ENCODE measurements at places on chromosomes 6 and 20.

DNA sequence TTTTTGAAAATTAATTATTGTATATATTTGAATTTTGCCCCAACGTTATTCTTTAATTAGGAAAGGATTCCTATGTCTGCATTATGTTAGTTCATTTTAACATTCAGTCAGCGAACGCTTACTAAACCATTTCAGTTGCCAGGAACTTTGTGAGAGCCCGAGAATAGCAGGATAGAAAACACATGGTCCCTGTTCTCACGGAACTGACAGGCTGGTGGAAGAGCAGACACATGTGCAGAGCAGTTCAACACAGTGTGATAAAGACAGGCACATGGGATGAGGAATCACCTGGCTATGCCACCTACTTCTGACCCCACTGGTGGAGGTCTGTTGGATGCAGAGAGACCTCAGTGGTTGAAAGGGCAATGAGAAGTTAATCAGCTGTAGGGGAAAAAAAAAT lies 367.2 kb downstream of the EPM2A start:
- no peak for DNase-seq

- DNase-seq = no peak
Measured at GRCh38 chr20:14989535-14990290, 652.3 kb upstream of the FLRT3 start.

DNA sequence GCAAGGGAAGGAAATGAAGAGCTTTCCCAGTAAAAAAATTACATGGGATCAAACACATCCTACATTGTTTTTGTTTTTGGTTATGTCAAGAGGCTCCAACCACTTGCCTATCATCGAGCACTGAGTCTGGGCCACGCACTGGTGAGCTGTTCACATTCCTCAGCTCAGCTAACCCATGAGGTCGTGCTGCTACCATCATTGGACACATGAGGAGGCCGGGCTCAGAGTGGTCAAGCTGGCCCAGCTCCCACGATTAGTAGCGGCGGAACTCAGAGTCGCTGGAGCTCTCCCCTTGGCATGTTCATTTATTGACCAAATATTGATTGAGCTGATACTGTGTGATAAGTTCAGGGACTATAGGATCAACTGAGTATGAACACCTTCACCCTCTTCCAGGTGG lies 164.9 kb downstream of the CDH26 start:
- DNase-seq = no peak

- DNase-seq = no peak
Measured at GRCh38 chr6:126738146-126738545, 380.3 kb upstream of the RSPO3 start.

DNA sequence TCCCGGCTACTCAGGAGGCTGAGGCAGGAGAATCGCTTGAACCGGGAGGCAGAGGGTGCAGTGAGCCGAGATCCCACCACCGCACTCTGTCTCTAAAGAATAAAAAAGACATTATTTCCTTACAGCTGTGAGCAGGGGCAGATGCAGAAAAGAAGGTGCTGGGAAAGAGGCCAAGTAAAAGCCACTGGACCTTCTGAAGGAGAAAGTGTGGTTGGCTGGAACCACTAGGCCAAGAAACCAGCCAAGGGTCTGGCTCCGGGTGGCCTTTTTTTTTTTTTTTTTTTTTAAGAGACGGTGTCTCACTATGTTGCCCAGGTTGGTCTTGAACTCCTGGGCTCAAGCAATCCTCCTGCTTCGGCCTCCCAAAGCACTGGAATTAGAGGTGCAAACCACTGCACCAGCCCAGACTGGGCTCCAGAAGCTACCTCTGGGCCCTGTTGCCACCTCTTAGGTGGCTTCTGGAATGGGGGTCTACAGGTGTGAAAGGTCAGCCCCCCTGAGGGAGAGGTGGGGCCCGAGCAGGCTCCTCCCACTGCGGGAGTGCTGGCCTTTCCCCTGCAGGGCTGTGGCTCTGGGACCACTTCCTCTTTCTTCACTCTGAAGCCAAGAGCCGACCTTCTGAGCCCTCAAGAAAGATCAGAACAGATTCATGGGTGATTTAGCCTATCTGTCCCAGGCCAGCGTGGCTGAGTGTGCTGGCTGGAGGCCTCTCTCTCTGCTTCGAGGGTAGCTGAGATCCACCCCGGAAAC lies at the start of gene FGD2:
Gene FGD2 (plus strand): TSS at position 595 of the 750 bp plus-strand sequence. CDS start 163 bp downstream, outside the sequence.
- no peak for DNase-seq

DNA sequence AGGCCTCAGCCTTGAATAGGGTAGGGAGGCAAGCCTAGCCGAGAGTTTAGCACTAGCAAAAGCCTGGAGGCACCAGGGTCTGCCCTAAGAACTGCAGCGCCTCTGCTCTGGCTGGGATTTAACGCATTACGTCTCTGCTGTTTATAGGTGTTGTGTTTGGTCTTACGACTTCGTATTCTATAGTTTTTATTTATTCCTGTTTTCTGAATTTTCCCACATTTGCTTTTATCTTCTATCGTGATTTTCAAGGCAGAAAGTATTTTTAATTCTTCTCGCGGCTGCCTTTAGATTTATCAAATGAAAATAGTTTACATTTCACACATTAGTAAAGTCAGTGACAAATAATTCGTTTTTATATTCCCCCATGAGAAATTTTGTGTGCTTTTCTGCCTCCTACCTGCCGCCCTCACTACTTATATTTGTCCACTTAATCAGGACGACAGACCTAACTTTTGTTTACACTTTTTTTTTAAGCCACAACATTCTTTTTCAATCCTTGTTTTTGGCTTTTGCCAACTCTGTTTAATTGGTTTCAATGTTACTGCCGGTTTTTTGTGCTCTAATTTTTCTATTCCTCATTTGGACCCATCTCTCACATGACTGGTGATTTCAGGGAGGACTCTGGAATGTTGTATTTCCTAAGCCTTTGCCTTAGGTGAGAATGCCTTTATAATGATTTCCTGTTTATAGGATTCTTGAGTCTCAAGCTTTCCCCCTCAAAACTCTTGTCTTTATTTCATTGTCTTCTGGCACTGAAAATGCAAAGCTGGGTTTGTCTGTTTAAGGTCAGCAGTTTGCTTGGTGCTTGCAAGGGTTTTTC lies 1.3 kb upstream of the LZTS3 start:
- no peak for DNase-seq

GRCh38 chr6:110408901-110409300 lies 6.5 kb downstream of the DDO start:
- no peak for DNase-seq

GRCh38 chr6:92559611-92560010 lies 859.7 kb downstream of the EPHA7 start:
- no peak for DNase-seq

DNA sequence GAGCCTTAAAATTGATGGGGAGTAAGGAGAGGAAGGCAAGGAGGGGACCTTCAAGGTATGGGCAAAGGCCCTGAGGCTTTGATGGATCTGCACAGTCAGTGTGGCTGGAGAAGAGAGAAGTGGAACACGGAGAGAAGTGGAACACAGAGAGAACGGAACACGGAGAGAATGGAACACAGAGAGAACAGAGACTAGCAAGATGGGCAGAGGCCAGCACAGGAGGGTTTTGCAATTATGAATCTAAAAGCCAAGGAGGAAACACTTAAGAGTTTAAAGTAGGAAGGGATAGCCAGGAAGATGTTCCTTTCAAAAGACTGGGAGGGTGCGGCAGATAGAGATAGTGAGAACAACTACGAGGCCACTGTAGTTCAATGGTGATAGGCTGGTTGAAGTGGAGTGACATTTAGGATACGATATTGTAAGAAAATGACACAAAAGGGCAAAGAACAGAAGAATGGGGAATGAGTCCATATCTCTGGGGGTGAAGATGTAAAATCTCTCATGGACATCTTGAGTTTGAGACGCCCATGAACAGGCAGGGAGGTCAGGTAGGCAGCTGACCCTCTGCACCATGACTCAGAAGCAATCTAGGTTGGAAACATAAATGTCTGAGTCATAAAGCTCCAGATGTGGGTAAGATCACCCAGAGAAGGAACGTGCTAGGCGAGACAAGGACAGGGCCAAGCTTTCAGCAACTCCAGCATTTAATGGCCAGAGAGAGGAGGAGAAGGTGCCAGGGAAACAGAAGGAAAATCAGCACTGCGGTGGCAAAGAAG lies 25.4 kb downstream of the ZMYND8 start:
- peak; percentile 91 for DNase-seq

DNA sequence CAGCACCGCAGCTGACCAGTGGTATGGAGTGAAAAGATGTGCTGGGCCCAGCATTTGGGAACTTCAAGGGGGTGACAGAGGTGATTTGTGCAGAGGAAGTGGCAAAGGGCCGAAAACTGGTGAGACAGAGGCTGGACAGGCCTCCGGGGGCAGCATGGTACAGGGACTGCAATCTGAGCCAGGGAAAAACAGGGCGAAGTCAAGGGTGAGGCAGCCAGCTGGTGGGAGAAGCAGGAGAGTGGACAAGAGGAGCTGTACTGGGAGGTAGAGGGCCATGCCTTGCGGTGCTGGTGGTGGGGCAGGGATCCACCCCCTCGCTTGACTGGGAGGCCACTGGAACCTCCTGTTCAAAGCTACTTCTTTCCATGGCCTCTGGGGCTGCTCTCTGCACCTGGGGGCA lies 7.3 kb upstream of the GFRA4 start:
- DNase-seq = no peak

DNA sequence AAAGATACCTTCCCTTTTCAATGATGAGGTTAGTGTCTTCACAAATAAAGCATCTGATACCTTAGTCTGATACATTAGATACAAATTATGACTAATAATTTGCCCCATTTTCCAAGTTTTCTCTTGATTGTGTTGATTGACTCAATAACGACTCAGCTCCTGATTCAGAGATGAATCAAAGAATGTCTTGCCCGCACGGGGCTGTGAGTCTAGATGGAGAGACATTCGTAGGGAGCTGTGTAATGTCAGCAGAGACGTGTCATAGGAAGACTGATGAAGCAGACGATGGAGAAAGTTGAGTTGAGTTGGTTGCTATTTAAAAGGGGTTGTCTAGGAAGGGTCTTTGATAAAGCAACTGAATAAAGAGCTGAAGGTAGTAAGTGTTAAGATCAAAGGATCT lies 78.2 kb downstream of the TSHZ2 start:
- no peak for DNase-seq

GRCh38 chr6:125198398-125198937 lies 44.9 kb downstream of the TPD52L1 start:
- no peak for DNase-seq

GRCh38 chr20:58619864-58620431 lies 31.1 kb upstream of the STX16 start:
- DNase-seq = no peak

- DNase-seq = no peak
Measured at GRCh38 chr6:90484903-90485302, 102.0 kb downstream of the MAP3K7 start.

Data from HS-27A (cell line).